Right hindlimb (tissue), 1 donor: ENCODE measurements at places on chromosomes 1 and 21.

- DNase-seq: no peak
These were observed 21.9 kb downstream of the HEYL start for GRCh38 chr1:39617488-39618049.

- no peak for DNase-seq
These were observed 170.1 kb downstream of the NEK7 start for GRCh38 chr1:198326915-198327314.

DNA sequence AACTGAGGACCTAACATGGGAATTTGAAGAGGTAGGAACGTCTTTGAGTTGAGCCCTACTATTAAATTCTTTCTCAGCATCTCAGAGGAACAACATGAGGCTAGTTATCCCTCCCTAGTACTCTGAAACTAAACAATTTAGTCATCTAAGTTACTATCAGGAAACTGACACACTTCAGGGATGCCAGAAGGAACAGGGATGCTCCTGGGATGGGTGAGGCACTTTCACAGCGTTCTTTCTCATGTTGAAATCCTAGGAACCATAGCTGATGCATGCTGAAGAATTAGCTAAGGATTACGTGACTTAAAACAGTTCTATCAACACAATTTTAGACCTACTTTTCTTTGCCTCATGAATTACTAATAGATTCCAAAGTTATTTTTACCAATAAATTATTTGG is 1.8 kb upstream of the SPRR2G start:
- DNase-seq: no peak

GRCh38 chr1:15843826-15844572 is 3.5 kb upstream of the SPEN start:
- no peak for DNase-seq

- no peak for DNase-seq
These were observed 685 bp downstream of the CRTC2 start for GRCh38 chr1:153957744-153958110.

DNA sequence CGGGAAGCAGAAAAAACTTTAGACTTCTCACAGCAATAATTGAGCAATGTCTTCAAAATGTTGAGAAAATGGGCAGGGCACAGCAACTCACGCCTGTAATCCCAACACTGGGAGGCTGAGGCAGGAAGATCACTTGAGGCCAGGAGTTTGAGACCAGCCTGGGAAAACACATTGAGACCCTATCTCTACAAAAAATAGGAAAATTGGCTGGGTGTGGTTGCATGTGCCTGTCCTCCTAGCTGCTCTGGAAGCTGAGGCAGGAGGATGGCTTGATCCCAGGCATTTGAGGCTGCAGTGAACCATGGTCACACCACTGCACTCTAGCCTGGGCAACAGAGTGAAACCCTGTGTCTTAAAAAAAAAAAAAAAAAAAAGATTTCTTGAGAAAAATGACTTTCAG is 7.8 kb upstream of the ZFP69 start:
- DNase-seq: no peak

- no peak for DNase-seq
These were observed 57.1 kb upstream of the PLPPR4 start for GRCh38 chr1:99207216-99207615.

DNA sequence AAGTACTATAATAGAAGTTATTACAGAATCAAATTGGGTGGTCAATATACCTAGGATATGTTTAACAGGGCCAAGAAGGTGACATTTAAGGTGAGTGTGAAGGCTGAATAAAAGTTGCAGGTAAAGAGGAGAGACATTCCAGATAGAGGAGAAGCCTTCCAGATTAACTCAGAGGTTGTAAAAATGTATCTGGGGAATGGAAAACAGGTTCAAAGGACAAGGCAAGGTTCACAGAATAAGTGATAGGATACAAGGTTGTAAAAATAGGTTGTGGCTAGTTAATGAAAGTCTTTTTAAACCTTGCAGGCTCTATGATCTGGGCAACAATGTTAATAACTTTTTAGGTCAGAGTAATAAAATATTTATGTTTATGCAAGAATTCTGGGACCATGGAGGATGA is 40.2 kb downstream of the FUBP1 start:
- no peak for DNase-seq

DNA sequence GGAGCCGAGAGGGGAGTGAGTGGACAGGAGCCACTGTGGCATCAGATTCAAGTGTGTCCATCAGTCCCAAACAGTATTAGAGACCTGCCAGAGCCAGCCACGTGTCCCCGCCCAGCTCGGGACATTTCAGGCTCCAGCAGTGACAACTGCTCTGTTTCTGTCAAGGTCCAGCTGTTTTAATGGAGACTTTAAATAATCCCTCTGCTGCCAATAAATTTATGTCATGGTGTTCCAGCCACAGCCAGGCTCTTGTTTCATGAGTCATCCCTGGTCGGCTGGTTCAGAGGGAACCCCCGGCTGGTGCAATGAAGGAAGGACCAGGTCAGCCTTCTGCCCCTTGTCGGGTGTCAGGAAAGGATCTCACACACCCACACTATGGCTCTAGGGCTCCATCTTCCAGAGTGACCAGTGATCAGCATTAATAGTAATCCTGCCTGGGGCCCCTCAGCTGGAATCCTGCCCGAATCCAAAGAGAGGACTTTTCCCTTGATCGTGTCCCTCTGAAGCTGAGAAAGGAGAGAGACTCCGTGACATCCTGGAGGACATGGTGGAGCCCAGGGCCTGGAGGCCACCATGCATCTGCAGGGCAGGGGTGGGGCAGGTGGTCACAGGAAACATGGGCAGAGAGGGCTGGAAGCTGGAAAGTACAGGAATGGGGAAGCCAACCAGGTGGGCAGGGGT is 197.3 kb downstream of the MATN1 start:
- DNase-seq: peak; percentile 51

GRCh38 chr1:162070825-162071224 is 1.3 kb downstream of the NOS1AP start:
- no peak for DNase-seq

GRCh38 chr21:42569732-42570301 is 56.2 kb downstream of the SLC37A1 start:
- peak; percentile 11 for DNase-seq

DNA sequence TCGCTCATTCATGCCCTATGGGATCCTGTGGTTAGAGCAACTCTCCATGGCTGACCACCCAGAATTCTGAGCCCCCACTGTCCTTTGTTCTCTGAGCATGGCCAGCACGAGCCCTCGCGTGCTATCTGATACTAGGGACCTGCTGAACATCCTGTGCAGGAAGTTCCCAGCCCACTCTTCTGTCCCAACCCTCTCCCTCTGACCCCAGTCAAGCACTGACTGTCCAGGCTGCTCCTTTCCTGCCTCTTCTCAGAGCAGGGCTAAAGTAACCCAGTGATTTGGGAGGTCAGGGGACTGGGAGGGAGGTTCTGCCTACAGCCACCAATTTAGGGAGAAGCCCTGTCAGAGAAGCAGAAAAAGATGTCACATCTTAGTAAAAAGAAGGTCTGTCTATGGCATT is 21.2 kb downstream of the CYP4B1 start:
- DNase-seq: no peak

- DNase-seq: no peak
These were observed 46.8 kb downstream of the KDM1A start for GRCh38 chr1:23066075-23066474.

- DNase-seq: no peak
These were observed 120.7 kb upstream of the CSF3R start for GRCh38 chr1:36603461-36603860.

DNA sequence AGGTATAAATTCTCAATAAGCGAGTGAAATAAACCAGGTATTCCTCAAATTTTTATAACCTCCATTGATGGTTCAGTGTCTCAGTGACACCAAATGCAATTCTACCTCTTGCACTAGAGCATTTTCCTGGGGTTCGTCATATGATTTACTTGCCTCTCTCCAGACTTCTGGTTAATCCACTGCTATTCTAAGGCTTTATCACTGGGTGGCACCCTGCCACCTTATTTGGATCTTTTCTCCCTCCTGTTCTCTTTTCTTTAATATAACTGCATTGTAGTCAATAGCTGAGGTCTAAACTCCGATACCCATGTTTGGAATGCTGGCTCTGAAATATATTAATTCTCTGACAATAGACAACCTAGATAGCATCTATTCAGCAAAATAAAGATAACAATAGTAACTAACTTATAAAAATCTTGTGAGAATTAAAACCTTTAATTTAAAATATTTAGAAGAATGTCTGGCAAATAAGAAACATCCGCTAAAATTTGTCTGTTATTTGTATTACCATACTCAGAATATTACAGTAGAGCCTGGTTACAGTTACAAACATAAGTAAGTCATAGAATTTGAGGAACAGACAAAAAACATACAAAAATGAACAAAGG is 436.4 kb downstream of the PLA2G4A start:
- DNase-seq: peak; percentile 22

DNA sequence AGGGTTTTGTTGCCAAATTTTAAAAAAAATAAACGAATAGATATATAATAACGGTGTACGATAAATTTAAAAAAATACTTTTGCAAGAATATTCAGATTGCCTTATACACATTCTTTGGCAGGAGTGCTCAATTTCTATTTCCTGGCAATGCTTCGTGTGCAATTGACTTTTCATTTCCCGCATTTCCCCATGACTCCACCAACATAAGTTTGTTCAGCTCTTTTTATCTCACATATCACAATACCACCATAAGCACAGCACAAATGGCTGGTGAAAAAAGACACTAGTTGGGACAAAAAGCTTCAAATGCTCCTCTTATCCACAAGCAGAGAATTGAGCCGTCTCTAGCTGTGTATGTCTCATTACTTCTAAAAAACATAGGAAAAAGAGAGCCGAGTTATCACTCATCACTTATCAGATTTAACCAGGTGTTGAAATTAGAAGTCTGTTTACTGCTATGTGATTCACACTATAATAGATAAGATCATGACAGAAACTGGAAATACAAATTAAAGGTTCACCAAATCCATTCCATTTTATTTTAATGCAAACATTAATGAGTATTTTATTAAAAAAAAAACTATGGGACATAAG is 28.9 kb upstream of the RGS1 start:
- peak; percentile 28 for DNase-seq
